Stimulated activated CD4-positive, alpha-beta T cell treated with anti-CD3 and anti-CD28 coated beads, Interleukin-2, amount 100 ng/mL, for 24 hours (primary cell): ENCODE measurements at places on chromosomes 1 and 21.

DNA sequence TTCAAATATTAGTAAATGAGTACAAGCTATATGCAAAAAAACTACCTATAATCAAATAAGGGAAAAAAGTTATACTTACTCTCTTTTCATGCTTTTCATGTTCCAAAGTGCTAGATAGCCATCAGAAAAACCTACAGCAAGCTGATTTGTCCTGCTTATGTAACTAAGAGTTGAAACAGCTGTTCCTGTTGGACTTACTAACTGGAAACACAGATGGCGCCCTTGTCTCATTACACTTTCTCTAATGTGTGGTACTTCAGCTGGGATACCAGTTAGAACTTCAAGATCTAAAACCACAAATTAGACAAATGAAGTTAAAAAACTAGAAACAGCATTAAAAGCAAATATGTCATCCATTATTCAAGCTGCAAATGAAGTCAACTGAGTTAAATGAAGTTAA, 24.3 kb downstream of the AHCTF1 start:
- DNase-seq = no peak

GRCh38 chr1:62175568-62176179, 19.0 kb upstream of the L1TD1 start:
- peak; percentile 41 for DNase-seq

DNA sequence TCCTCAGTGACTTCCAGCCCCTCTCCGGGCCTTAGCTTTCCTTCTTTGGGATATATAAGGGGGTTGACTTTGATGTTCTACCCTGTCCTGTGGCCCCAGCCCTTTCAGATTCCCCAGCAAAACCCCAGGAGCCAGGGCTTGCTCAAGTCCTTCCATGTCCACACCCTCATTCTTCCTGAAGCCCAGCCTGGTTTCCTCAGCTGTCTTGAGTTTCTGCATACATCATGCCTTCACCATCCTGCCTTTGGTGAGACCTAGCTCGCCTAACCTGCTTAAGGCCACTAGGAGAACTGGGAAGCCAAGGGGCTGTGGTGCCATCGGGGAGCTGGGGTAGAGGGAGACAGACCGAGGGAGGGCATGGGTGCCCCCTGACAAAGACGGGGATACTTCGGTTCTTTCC, 17.2 kb upstream of the PEF1 start:
- DNase-seq = no peak

GRCh38 chr1:86140281-86140880, 16.2 kb downstream of the COL24A1 start:
- no peak for DNase-seq

GRCh38 chr1:201506092-201506491, 831 bp downstream of the CSRP1 start:
- no peak for DNase-seq

DNA sequence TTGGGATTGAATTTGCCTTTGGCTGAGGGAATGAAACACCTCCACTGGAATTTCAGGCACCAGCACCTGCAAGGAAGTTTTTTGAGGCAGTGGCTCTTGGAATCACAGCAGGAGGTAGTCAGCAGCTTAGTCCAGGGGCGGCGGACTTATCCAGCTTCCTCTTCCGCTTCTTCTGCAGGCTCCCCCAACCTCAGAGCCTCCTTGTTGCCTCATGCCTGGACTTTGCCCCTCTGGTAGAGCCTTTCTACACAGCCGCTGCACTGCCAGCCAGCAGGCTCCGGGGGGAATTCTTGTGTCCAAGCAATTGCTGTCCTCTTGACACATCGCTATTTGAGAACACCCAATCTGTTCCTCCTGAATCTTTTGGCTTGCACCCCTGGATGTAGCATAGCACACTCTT, 4.4 kb upstream of the RHEX start:
- no peak for DNase-seq

- DNase-seq = no peak
Observed at GRCh38 chr1:54995013-54995760, 3.5 kb upstream of the BSND start.

- no peak for DNase-seq
Observed at GRCh38 chr1:180271272-180272255, 41.5 kb downstream of the LHX4 start.

DNA sequence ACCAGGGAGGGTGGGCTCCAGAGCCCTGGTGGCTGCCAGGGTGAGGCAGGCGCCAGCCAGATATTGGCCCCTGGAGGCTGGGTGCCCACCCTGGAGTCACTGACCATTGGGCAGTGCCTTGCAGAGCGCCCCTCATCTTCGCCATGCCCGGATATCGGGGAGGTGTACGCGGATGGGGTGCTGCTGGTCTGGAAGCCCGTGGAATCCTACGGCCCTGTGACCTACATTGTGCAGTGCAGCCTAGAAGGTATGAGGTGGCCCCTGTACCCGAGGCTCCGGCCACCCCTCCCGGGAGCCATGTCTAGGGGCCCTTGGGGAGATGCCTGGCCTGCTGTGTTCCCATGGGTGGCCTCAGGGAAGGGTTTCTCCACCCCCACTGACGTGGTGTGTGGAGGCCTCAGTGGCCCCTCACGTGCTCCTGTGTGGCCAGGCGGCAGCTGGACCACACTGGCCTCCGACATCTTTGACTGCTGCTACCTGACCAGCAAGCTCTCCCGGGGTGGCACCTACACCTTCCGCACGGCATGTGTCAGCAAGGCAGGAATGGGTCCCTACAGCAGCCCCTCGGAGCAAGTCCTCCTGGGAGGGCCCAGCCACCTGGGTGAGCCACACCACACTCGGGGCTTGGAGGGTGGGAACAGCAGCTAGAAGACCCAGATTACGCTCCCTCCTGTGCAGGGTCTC, 30.9 kb downstream of the TRIM11 start:
- no peak for DNase-seq

- DNase-seq = peak; percentile 62
Observed at GRCh38 chr1:179229214-179230140, at the start of gene ABL2. Gene ABL2, minus strand, starts transcription at chr1:179229677. Its CDS starts 280 bp downstream, at chr1:179229397.

DNA sequence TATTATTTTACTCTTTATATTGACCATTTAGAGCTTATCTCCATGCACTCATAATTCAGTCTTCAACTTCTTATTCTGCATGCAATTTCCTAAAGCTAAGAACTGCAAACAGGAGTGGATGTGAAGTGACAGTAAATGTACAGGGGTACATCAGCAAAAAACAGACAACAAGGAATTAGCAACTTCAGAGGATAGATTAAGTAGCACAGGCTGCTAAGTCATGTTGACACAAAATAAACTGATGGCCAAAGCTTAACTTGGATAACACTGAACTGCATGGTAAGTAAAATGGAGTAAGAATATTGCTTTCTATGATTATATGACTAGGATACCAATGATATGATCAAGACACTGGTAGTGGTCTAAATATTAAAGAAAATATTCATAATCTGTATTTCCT, 66.5 kb downstream of the USP24 start:
- no peak for DNase-seq

DNA sequence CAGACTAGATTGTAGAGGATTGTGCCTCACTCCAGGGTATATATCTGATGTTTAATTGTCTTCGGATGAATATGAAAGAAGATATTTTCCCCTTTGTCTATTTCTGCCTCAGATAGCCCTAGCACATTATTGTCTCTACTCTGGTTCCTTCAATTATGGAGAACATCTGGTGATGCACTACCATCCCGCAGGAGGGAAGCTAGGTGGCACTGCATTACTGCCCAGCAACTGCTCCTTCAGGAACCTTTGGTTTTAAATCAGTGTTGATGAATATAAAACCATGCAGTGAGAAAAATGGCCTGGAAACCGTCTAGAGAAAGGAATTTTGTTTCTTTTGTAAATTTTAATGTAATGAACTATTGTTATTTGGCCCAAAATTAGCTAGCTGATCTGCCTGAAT, 68.5 kb downstream of the GPR88 start:
- no peak for DNase-seq

GRCh38 chr1:11142618-11143391, 43.1 kb upstream of the EXOSC10 start:
- no peak for DNase-seq

GRCh38 chr21:21436012-21436534, 437.9 kb downstream of the NCAM2 start:
- DNase-seq = no peak

GRCh38 chr1:51819810-51820209, 58.7 kb downstream of the NRDC start:
- no peak for DNase-seq

GRCh38 chr1:208044589-208045462, 133.9 kb upstream of the CD34 start:
- no peak for DNase-seq

- no peak for DNase-seq
Observed at GRCh38 chr1:100267284-100267683, 1.3 kb downstream of the RTCA start.

DNA sequence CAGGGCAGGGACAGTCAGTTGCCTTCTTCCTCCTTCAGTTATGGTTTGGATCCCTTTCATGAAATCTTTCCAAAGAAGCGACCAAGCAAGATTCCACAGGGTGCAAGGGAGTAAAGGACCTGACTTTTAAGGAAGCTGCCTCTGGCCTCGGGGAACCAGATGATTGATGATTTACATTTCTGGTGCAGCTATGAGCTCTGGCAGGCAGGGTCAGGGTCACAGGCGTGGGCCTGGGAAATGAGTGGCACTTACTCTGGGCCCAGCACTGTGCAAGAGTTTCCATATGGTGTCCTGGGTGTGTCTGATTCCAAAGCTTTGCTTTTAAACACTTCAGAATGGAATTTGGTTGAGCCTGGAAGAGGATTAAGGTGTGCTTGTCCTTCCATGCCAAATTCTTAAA, 7.2 kb upstream of the CRABP2 start:
- DNase-seq = no peak

DNA sequence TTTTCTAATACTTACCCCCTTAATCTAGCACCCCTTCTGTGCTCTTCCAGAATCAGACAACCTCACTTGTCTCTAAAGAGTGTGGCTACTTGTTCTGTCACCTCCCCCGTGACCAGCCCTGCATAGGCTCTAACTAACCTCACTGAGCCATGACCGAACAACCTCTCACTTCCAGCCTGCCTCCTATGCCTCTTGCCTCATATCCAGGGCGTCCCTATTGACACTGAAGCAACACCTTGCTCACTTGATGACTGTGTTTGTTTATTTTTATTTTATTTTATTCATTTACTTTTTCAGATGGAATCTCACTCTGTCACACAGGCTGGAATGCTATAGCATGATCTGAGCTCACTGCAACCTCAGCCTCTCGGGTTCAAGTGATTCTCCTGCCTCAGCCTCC, 235.1 kb upstream of the B3GALT2 start:
- no peak for DNase-seq

- DNase-seq = no peak
Observed at GRCh38 chr1:222081859-222082258, 340.0 kb upstream of the DUSP10 start.

DNA sequence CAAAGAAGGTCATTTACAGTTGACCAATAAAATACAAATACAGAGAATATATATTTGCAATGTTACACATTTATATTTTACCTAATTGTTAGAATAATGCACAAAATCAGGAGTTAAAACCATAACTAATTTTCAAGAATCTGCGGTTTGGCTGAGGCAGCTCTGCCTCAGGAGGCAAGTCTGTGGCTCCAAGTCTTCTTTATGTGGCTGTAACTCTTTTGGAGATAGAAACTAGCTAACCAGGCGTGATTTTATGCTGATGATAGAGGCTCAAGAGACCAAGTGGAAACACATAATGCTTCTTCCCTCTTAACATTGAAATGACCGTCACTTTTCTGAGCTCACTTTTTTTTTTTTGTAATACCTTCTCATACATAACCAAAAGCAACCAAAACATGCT, 744.7 kb upstream of the CXADR start:
- DNase-seq = no peak

DNA sequence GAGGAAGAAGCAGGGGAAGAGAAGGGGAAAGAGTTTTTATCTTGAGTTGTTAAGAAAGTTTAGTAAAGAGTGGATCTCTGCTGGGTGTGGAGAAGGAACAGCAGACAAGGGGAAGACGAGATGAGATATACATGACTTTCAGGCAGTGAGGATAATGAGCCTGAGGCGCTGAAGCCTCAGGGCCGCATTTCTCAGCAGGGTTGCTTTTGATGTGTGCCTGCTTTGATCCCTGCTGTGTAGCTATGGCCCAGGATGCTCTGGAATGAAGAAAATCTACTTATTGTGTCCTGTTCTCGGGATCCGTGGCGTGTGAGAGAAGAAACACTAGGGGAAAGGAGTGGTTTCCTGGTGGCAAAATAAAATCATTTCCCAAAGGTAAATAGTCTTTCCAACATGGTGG, 15.1 kb upstream of the RPE65 start:
- no peak for DNase-seq

DNA sequence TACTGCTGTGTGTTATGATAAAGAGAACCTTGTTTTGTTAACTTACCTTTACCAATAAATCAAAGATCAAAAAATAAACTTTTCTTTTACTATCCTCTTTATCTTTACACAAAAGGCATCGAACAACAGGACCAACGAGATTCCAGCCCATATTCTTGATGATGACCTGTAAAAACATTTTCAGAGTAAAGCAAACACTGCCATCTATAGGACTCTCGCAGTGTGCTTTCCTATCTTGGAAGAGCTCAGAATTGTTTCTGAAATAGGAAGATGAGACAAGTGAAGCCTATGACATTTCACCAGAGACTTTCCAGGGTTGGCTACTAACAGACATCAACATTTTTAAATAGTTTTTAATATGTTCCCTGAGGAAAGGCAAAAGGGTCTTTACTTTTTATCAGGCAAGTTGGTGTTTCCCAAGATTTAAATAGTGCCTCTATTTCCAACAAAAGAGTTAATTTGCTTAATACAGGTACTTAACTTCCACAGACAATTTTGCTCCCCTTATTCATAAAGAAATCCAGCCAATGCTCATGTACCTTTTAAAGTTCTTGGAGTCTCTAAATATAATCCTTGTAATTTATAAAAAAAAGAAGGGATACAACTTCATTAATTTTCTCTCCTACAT, 7.3 kb downstream of the GLMN start:
- no peak for DNase-seq

- DNase-seq = no peak
Observed at GRCh38 chr1:179575497-179576314, at the start of gene NPHS2. Gene NPHS2, minus strand, starts transcription at chr1:179575948. Its CDS starts 84 bp downstream, at chr1:179575864.
